ENCODE measurements at places on chromosomes 16 and 17. TPM values are rescaled to one million over a fixed set of nuclear protein-coding genes. Genes with fewer than 3 reads are reported as not detected.
A peak's percentile ranks its signal among the peaks of the same experiment; 100 is the strongest.

Gene DVL2
- total RNA-seq = 25.2 TPM

Gene CMTM4
- 16.5 TPM for total RNA-seq

Gene NPIPA8
- total RNA-seq = 1.7 TPM

Gene TEKT3
- 2.5 TPM for total RNA-seq

DNA sequence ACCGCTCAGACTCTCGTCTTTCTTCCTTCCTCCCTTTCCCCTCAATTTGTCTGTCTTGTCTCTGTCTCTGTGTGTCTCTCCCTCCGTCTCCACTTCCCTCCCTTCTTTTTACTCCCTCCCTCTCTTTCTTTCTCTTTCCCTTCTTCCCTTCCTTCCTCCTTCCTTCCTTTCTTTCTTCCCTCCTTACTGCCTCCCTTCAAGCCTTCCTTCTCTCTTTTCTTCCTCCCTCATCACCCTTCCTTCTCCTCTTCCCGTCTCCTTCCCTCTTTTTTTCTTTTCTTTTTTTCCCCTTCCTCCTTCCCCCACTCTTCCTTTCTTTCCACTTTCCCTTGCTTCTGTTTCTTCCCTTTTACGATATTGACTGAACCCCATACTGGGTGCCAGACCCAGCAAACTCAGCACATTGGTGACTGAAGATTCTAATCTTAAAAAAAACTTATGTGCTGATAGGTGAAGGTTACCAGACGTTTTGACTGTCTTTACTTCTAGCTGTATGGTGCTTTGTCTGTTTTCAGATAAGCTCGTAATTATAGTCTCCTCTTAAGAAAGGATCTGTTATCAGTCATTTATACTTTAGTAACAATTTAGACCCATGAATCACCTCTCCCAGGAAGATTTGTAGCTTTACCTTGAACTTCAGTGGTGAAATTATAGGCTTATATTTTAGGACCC lies 481 bp upstream of the BRD7 start:
- DNase-seq = no peak

- DNase-seq = no peak
These were observed 7.5 kb downstream of the ARHGAP23 start for GRCh38 chr17:38435795-38436194.

DNA sequence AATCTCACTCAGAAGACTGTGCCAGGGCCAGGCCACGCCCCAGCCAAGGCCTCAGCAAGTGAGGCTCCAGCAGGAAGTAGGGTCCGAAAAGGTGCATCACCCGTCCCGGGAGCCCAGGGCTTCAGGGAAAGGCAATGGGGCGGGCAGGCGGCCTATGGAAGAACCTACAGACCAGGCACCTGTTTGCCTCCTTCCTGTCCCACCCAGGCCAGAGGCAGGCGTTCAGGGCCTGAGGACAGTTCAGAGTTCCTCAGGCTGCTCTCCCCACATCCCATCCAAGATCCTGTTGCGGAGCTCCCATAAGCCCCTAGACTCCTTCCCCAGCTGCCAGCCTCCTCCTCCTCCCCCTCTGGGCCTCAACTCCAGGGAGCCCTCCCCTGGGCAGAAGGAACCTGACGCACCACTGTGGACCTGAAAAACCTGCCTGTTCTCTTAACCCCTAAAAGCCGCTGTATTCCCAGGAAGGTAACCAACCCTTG lies 2.3 kb downstream of the CLUH start:
- DNase-seq = no peak

GRCh38 chr17:42097691-42098631 lies at the start of gene ZNF385C:
Gene ZNF385C (minus strand): TSS chr17:42098473. CDS start chr17:42063056, 35,417 bp downstream.
- DNase-seq = no peak

DNA sequence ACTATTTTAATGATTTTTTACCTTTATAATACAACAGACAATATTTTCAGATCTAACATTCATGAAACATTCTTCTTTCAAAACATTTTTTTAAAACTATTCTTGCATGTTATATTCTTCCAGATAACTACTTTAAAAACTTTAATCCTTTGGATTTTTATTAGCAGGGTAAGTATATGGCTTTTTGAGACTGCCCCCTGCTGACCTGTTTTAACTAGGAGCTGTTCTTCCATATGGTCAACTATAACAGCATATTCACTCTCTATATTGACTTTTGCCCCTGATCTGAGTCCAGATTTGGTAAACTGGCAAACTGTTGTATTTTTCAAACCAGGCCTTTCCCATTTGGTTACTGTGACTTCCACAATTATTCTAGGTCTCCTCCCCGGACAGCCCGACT lies 16.5 kb downstream of the ZNF18 start:
- no peak for DNase-seq

DNA sequence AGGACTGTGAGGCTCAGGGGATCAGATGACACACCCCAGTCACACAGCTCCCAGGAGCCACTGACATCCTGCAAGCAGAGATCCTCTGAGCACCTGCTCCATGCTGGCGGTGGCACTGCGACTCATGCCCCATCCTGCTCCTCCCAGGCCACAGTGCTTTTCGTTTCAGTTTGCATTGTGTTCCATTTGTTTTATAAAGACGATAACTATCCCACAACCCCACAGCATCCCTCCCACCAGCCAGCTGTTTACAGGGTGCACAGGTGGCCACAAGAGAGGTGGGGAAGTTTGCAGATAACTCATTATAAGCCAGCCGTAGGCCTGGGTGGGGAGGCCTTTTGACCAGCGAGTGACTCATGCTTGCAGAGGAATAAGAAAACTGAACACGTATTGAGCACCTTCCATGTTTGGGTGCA lies 28.2 kb downstream of the BCO1 start:
- DNase-seq = no peak

GRCh38 chr17:75691371-75691791 lies 24.2 kb downstream of the SAP30BP start:
- DNase-seq = peak; percentile 27

- no peak for DNase-seq
These were observed 13.3 kb downstream of the ARHGAP23 start for GRCh38 chr17:38441429-38442061.

- DNase-seq = no peak
These were observed 323.3 kb downstream of the BCAS3 start for GRCh38 chr17:61000911-61001310.

DNA sequence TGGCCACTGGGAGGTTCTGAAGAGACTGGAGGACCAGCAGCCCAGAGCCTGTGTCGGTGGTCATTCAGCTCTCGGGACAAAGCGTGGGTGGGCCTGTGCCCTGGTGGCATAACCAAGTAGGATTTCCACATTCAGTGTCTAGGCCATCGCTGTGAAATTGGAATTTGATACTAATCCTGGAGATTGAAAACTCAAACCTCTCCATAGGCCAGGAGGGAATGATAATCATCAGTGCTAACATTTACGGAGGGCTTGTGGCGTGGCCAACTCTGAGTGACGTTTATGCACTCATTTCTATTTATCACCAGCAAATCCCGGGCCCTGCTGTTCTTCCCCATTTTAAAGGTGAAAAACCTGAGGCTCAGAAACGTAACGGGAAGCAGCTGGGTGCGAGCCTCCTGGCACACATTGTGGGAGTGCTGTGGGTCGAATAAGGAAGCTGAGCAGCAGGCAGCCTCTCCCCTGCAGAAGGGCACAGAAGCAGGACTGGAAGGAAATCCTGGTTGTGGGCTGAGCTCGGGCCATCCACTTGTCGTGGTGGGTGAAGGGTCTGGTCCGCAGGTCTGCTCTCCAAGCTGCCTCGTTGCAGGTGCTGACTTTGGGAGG lies 33.1 kb downstream of the RAI1 start:
- no peak for DNase-seq

DNA sequence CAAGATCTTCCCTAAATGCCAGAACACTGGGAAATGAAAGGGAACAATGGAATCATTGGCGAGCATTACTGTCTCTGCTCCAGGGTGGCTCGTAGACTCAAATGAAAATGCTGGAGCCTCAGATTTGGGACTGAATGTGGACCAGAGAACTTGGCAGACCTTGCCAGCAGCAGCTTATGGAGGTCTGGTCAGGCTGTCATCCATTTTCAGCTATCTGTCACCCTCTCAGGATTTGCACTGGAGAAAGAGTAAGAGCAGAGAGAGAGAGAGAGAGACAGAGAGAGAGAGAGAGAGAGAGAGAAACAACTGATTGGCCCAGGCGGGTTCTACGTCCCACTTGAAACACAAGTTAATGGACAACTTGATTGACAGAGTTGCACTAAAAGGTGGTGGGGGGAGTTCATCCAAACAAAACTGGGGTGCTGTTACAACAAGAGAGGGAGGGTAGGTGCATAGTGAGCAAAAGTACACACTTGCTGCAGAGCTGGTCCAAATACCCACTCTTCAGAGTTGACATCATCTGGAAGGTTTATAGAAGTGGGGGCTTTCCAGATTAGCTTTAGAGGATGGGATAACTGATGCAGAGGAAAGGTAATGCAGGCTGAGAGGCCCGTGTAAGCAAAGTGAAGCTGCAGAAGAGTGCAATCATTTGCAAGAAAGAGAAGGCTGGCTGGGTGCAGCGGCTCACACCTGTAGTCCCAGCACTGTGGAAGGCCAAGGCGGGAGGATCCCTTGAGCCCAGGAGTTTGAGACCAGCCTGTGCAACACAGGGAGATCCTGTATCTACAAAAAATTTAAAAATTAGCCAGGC lies 16.5 kb upstream of the NSMCE1 start:
- no peak for DNase-seq

DNA sequence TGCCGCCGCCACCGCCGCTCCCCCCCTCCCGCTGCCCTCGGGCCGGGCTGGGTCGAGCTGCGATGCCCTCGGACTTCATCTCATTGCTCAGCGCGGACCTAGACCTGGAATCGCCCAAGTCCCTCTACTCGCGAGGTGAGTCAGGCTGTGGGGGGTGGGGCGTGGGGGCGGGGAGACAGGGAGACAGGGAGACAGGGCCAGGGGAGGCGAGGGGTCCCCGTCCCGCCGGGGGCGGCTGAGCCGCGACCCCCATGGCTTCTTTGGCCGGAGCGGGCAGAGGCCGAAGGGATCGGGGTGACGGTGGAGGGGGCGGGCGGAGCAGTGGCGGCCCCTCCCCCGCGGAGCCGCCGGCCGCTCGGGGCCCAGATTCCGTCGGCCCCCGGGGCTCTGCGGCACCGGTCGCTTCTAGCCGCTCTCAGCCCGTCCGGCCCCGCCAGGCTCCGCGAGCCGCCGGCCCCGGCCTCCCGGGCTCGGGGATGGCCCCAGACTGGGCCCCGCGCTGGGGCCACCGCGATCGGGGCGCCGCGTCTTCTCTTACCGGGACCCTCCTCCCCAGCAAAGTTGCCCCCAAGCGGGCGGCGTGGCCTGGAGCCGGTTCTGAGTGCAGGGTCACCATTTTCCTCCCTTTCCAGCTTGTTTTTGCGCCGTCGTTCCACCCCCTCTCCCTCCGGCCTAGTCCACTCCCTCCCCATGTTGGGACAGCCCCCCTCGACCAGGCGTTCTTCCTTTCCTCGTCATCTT lies 644 bp downstream of the NFAT5 start:
- DNase-seq = peak; percentile 89

DNA sequence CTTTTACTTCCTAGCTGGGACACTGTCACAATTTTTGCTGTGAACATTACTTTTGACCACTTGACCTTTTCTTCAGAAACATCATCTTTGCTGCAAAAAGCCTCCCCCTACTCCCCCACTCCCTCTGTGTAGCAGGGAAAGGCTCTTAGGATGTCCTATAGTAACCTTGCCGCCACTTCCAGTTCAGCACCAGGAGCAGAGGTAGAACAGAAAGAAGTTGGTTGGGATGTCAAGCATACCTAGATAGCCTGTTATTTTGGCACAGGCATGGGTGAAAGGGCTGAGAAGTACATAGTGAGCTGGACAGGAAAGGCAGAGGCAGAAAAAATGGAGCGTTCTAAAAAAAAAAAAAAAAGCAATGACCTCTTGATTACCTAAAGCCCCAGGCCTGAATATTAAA lies 31.3 kb downstream of the SMIM36 start:
- DNase-seq = no peak

GRCh38 chr16:85845266-85845665 lies 45.8 kb downstream of the COX4I1 start:
- DNase-seq = peak; percentile 39

- DNase-seq = no peak
These were observed 432.5 kb downstream of the CDH13 start for GRCh38 chr16:83059237-83059636.

DNA sequence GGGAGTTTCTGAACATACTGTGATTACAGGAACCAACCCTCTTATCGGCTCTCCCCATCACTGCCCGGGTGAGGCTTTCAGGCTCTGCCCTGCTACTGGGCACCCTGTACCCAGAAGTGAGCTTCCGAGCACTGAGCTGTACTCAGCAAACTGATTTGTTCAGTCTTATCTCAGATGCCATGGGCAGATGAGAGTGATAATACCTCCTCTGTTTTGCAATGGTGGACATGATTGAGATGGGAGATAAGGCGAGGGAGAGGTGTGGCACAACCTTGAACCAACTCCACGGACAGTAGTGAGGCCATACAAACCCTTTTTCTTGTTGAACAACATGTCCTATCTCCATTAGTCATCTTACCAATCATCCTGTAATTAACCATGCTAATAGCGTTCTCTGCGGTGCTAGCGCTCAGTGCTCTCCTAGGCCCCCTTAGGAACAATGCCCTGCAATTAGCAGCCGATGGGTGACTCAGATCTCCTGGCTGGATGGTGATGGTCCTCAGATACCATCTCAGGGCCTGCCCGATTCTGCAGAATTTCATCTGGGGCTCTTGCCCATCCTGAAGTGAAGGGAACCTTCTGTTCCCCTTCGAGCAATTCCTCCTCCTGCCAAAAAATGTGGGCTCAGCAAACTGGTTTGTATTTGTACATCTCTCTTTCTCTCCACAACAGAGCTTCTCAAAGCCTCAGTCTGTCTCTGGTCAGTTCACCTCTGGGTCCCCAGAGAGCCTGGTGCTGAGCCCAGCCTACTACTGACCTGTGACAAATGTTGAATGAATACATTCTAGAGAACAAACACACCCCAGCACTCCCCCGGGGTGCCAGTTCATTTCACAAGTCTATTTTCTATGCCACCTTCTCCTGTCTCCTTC lies 139.3 kb upstream of the IRX3 start:
- DNase-seq = no peak

DNA sequence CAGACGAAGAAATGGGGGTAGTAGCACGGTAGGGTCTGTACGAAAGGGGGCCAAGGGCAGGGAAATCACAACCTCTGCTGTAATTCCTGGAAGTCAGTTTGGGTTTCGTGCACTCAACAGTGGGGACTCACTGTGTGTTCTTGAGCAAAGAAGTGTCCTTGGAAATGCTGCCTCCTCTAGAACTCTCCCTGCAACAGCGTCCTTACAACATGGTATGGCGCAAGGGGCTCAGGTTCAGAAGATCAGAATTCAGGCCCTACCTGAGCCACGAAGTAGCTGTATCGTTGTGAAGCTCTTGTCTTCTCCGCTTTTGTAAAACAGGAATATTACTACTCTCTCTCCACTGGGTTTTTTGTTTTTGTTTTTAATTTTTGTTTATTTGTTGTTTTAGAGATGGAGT lies 106.2 kb upstream of the CLEC3A start:
- no peak for DNase-seq

Data from aorta (tissue), 5 donors.